Stimulated activated memory B cell treated with anti-CD40 and anti-IgM and Interleukin-4, amounts not matched to agents 10 μg/mL and 1 μg/mL and 100 μg/mL, for 72 hours (primary cell): ENCODE measurements at places on chromosomes 5 and 9.

GRCh38 chr5:146754621-146755020 lies 123.9 kb downstream of the PPP2R2B start:
- H3K27ac ChIP-seq = no peak overlapping the region
- H3K4me3 ChIP-seq = no peak overlapping the region
- no peaks in the 10 kb centered on the region for H3K4me1 ChIP-seq
- peaks cover 9% of the 10 kb centered on the region for H3K27me3 ChIP-seq
- H3K36me3 ChIP-seq = no peaks in the 10 kb centered on the region

GRCh38 chr5:143836161-143836725 lies 24.3 kb downstream of the HMHB1 start:
- H3K27me3 ChIP-seq = no peaks in the 10 kb centered on the region
- H3K4me1 ChIP-seq = no peaks in the 10 kb centered on the region
- no peaks in the 10 kb centered on the region for H3K36me3 ChIP-seq
- H3K4me3 ChIP-seq = no peak overlapping the region

DNA sequence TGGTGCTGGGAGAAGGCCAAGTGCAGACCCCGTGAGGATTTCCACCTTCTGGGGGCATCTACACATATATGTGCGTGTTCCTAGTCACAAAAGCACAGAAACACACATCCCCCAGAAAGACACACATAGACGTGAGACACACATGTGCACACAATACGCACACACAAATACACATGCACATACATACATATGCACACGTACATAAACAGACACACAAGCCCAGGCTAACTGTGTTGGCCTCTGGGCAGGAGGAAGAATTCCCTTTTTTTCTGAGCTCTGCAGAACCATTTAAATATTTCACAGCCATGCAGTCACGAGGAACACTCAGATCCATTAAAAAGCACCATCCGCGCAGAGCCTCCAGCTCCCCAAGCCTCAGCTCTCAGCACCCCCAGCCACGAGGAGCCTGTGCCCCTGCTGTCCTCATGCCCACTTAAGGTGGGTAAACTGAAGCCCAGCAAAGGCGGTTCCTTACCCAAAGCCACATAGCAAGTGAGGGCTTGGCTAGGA lies 5.3 kb downstream of the NINJ1 start:
- peaks cover 61% of the 10 kb centered on the region for H3K4me1 ChIP-seq
- peaks cover 34% of the 10 kb centered on the region for H3K36me3 ChIP-seq
- no peak for ATAC-seq
- H3K27ac ChIP-seq = peak overlapping the region; percentile 65

DNA sequence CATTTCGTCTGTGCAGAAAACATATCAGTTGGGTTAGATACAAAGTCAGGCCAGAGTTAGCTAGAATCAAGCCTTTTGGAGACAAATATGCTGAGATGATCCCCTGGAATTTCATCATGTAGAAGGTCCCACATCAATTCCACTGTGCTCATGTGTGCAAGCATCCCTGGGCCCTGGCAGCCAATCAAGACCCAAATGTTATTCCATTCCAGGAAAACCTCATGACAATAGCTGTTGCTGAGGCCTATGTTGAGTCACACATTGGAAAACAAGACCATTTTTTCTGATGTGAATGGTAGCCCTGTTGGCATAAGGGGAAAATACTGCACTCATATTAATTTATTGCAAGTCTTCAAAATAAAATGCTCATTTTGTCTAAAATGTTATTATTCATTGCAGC lies 11.5 kb downstream of the SPOCK1 start:
- no peak overlapping the region for H3K27ac ChIP-seq
- H3K27me3 ChIP-seq = no peaks in the 10 kb centered on the region
- H3K4me3 ChIP-seq = no peak overlapping the region
- no peaks in the 10 kb centered on the region for H3K4me1 ChIP-seq

DNA sequence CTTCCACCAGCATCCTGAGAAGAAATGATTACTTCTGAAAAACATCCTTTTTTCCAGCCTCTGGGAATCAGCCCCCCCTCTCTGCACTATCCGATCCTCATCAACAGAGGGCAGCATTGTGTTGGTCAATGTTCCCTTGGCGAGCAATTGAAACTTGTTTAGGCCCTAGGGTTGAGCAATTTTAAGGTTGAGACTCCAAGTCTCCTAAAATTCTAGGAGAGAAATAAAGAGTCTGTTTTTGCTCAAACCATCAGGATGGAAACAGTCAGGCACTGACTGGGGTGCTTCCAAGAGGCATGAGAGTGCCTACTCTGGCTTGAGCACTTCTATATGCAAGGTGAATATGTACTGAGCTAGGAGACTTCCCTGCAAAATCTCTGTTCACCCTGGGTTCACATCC lies 12.4 kb upstream of the CYFIP2 start:
- H3K4me1 ChIP-seq = peaks cover 15% of the 10 kb centered on the region
- peak; percentile 84 for ATAC-seq
- no peaks in the 10 kb centered on the region for H3K27me3 ChIP-seq
- peak overlapping the region; percentile 78 for H3K27ac ChIP-seq
